ENCODE measurements at places on chromosomes 3 and 15.

GRCh38 chr3:153973722-153974265, 147.4 kb upstream of the ARHGEF26 start:
- no peaks in the 10 kb centered on the region for H3K36me3 ChIP-seq
- H3K27me3 ChIP-seq: no peaks in the 10 kb centered on the region
- no peak overlapping the region for H3K27ac ChIP-seq
- H3K4me1 ChIP-seq: no peaks in the 10 kb centered on the region
- no peak overlapping the region for H3K4me3 ChIP-seq

- H3K36me3 ChIP-seq: no peaks in the 10 kb centered on the region
- H3K27me3 ChIP-seq: no peaks in the 10 kb centered on the region
- H3K27ac ChIP-seq: no peak overlapping the region
- no peaks in the 10 kb centered on the region for H3K4me1 ChIP-seq
- H3K4me3 ChIP-seq: no peak overlapping the region
These were observed 41.9 kb upstream of the MME start for GRCh38 chr3:155038203-155038554.

DNA sequence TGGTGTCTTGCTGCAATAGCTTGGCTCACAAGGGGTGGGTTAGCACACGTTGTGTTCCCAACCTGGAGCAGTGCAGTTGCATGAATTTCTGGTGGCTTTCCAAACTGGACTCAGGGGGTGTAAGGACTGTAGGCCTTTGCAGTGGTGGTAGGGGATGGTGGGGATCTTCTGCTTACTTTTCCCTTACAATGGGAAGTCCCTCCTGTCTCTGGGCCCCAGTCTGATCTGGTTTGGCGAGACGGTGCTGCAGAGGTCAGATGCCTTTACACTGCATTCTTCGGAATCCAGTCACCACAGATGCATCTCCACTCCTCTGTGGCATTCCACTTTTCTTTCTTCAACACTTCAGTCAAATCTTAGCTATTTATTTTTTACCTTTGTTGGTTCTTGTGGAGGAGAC, 132.1 kb downstream of the DOCK3 start:
- no peak for DNase-seq
- no peaks in the 10 kb centered on the region for H3K4me1 ChIP-seq
- no peaks in the 10 kb centered on the region for H3K27me3 ChIP-seq
- no peak overlapping the region for H3K27ac ChIP-seq
- no peak overlapping the region for H3K4me3 ChIP-seq

GRCh38 chr3:117844676-117845075, 1135.1 kb downstream of the TUSC7 start:
- no peaks in the 10 kb centered on the region for H3K4me1 ChIP-seq
- H3K36me3 ChIP-seq: no peaks in the 10 kb centered on the region
- H3K27me3 ChIP-seq: no peaks in the 10 kb centered on the region

GRCh38 chr3:34357461-34357860, 559.0 kb downstream of the PDCD6IP start:
- DNase-seq: no peak
- no peaks in the 10 kb centered on the region for H3K36me3 ChIP-seq
- no peak overlapping the region for H3K4me3 ChIP-seq
- no peaks in the 10 kb centered on the region for H3K27me3 ChIP-seq

- no peak overlapping the region for H3K4me3 ChIP-seq
- no peaks in the 10 kb centered on the region for H3K36me3 ChIP-seq
- no peak overlapping the region for H3K27ac ChIP-seq
- no peak for DNase-seq
These were observed 10.3 kb downstream of the CCDC54 start for GRCh38 chr3:107387555-107387954.
